H9 (cell line): ENCODE measurements at places on chromosomes 6 and 20.

DNA sequence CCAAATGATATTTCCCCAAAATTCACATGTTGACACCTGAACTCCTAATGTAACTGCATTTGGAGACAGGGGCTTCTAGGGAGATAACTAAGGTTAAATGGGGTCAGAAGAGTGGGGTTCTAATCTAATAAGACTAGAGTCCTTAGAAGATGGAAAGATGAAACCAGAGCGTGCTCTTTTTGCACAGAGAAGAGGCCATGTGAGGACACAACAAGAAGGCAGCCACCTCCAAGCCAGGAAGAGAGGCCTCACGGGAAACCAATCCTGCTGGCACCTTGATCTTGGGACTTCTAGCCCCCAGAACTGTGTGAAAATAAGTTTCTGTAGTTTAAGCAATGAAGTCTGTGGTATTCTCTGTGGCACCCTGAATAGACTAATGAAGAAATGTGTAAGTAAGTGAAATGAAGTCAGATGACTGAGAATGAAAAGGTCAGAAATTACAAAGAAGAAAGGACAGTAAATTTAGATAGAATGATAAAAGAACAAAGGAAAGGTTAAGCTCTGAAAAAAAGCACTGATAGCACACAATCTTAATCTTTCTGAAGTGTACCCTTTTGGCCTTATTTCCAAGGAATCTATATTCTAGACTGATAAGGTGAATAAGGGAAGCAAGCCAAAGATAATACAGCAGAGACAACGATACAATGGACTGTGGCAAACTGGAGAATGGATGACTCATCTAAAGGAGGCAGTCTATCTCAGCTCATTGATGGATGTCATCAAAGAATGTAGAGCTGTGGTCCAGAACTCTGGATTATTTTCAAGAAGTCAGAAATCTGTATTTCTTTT, 110.4 kb downstream of the MYB start:
- DNase-seq = no peak

DNA sequence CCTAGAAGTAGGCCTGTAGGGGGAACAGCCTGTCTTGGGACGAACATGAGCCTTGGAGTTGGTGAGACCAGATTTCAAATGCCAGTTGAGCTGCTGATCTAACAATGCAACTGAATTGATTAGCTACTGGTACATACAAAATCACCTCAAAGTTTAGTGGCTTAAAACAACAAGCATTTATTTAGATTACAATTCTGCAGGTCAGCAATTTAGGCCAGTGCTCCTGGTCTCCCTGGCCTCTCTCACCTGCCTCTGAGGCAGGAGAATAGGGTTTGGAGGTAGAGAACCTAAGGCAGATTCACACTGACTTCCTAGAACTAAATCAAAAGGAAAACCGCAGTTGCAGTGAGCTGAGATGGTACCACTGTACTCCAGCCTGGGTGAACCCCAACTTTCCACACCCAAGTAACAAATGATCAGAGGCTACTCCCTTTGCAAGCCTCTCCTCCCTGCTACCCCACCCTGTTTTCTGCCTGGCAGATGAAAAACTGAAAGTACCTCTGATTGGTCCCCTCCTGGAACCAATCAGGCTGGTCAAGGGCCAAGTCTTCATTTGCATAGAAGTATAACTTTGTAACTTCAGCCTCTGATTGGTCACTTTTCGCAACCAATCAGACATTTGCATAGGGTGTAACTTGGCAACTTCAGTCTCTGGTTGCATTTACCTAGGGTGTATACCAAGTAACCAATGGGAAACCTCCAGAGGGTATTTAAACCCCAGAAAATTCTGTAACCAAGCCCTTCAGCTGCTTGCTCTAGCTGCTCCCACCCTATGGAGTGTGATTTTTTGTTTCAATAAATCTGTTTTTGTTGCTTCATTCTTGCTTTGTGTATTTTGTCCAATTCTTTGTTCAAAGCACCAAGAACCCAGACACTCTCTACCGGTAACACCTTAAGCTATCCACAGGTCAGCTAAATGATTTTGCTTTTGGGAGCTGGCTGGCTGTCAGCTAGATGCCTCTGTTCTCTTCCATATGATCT, 8.1 kb upstream of the UBR2 start:
- DNase-seq = peak; percentile 44

GRCh38 chr6:118644007-118644406, 7.4 kb downstream of the CEP85L start:
- DNase-seq = no peak

DNA sequence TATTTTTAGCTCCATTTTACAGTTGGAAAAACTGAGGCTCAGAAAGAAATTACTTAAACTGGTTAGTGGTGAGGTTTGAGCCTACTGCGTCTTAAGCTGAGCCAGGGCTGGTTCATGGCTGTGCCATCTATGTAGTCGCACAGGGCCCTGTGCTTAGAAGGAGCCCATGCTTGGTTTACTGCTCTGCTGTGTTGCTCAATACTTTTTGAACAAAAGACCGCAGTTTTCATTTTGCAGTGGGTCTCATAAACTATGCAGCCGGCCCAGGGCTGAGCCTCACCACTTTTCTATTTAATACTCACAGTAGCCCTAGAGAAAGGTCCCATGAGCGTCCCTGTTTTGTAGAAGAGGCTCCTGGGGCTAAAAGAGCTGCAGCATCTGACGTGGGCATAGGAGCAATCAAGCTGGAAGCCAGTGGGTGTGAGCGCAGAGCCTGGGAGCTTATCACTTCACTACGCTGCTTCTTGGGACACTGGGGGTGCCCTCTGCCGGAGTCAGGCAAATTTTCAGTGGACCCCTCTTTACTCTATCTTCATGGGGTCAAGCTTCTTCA, 501 bp downstream of the SIRPB2 start:
- DNase-seq = no peak

DNA sequence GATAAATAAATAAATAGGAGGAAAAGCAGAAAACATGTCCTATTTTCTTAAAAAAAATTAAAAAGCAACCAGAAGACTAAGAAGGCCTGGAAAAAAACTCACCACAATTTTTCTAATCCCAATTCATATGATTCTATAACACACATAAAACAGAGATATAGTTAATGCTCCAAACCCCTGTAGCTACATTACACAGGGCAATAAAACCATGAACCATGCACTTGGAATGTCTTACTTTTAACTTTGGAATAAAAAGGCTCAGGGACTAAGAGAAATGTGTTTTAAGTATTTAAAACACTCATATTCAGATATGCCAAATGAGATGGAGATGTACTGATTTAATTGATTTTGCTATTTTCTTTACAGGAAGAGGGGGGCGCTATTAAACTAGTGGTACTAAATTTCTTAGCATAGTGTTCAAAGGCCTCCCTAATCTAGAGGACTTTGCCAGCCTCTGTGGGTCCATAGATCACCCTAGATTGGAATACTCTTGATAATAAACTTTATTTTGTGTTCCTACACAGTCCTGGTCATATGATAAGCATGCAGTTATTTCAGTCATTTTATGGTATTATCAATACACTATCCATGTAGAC, 30.3 kb upstream of the GCM1 start:
- no peak for DNase-seq

- no peak for DNase-seq
Observed at GRCh38 chr6:131382631-131383030, 190.4 kb upstream of the ARG1 start.

DNA sequence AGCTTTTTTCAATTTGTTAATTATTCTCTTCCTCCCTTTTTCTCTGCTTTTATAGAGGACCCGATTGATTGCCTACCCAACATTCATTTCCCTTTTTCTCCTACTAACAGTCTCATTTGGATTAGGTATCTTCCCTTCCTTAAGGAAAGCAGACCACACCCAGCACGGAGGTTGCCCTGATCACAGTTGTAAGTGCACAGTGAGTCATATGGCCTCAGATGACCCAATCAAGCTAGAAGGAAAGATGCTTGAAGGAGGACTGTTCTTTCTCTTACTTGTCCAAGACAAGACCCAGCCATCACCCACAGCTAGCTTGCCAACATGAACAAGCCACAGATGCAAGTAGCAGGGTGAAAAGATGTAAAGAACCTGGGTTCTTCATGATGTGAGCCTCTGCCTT, 518.6 kb downstream of the PKHD1 start:
- no peak for DNase-seq
